HuH-7 (cell line): ENCODE measurements at places on chromosomes 3 and 15.
A peak's percentile ranks its signal among the peaks of the same experiment; 100 is the strongest.

DNA sequence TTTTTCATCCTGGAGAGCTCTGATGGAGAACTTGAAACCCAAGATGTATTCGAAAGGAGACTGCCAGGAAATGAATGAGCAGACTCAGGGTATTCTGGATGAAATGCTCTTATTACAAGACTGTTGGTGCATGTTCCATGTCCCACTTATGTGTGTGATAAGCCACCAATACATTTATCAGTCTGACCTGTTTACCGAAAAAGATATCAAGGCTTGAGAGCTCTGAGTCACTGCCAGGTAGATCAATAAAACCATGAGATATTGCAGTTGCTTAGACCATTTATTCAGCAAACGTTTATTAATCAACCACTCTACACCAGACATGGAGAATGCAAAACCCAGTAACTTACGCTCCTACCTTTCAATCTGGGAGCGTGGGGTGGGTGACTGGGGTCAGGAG, 17.2 kb downstream of the CEMIP start:
- DNase-seq: no peak

DNA sequence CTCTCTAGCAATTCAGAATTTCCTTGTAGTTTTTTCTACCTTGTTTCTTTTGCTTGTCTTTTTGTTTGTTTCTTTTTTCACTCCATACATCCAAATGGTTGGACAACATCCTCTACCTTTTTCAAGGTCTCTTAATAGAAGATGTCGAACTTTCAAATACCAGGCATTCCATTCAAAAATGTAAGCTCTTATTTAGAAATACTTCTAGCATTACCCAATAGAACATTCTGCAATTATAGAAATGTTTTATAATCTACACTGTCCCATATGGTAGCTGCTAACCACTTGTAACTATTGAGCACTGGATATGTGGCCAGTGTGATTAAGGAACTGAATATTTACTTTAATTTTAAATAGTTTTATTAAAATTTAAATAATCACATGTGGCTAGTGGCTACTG, 196.2 kb upstream of the MRPL3 start:
- no peak for DNase-seq

GRCh38 chr3:195312714-195313113, 41.8 kb upstream of the XXYLT1 start:
- no peak for DNase-seq

DNA sequence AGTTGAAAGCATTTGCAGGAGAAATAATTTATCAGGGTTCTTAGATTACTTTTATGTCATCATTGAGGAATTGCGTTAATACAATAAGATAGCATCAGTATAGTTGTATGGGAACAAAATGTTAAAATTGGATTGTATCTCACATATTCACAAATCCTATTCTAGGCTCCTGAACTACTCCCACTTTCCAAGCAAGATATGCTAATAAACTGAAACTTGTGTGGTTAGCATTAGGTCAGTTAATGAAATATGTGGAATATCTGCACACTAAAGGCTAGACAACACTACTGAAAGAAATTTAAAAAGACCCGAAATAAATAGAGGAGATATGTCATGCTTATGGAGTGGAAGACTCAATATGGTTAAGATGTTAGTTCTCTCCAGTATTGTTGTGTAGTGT, 272.7 kb downstream of the DOCK3 start:
- DNase-seq: no peak

DNA sequence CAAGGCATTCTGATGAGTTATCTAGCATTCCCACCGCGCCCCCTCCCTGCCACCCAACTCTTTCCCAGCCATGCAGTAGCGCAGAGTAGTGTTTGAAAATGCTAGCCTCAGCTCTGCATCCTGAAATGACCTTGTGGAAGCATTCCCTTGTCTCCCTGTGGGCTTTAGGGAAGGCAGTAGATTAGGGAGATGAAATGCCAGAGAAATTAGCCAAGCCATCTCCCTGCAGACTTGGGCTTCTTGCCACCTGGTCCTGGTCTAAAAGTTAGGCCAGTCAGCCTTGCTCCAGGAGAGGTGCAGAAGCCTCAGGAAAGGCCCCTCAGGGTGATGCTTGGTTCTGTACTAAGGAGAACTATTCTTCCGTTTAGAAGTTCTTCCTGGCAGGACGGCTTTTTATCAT, 231.2 kb downstream of the CACNA2D3 start:
- DNase-seq: no peak

DNA sequence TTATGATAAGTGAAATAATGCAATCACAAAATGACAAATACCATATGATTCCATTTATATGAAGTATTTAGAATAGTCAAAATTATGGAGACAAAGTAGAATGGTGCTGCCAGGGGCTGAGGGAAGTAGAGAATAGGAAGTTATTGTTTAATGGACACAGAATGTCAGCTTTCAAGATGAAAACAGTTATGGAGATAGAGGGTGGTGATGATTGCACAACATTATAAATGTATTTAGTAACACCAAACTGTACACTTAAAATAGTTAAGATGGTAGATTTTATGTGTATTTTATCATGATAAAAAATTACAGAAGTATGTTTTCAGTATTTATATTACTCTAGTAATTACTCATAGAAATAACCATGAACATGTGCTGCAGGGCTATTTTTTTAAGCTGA, 100.8 kb upstream of the AZI2 start:
- DNase-seq: no peak

- peak; percentile 63 for DNase-seq
Observed at GRCh38 chr15:77118882-77119321, 48.0 kb upstream of the TSPAN3 start.

- DNase-seq: no peak
Observed at GRCh38 chr15:90642464-90643300, 74.5 kb upstream of the BLM start.

GRCh38 chr15:71114887-71115566, at the start of gene THSD4:
TSS of gene THSD4 (plus strand) at chr15:71115471.
- peak; percentile 96 for DNase-seq

GRCh38 chr15:101540480-101541239, 51.2 kb upstream of the PCSK6 start:
- DNase-seq: no peak

GRCh38 chr15:57439128-57440027, 63.1 kb downstream of the CGNL1 start:
- no peak for DNase-seq

- no peak for DNase-seq
Observed at GRCh38 chr3:163879172-163879571, 1199.1 kb downstream of the SI start.

GRCh38 chr3:192889679-192890078, 28.0 kb downstream of the MB21D2 start:
- no peak for DNase-seq

GRCh38 chr15:73387507-73388255, 18.9 kb upstream of the HCN4 start:
- DNase-seq: no peak

- no peak for DNase-seq
Observed at GRCh38 chr3:50290161-50290641, 2.0 kb downstream of the IFRD2 start.

- DNase-seq: no peak
Observed at GRCh38 chr3:79012530-79012913, 755.3 kb downstream of the ROBO1 start.

- no peak for DNase-seq
Observed at GRCh38 chr3:141082064-141082463, 30.9 kb downstream of the SPSB4 start.

DNA sequence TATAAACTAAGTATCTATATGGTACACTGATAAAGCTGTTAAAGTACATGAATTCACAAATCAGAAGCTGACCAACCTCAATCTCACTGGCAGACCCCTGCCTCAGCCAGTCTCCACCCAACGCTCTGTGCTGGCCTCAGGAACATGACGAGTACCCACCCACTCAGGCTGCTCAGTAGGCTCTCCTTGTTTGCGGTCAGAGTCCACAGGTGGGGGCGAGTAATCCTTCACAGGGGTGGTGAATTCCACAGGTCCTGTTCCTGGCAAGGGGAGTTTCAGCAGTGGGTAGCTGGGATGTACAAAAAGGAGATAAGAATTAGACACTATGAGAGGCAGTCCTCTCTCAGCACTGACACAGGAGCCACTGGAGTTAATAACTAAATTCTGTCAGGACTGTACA, 40.9 kb downstream of the SCAP start:
- DNase-seq: no peak

GRCh38 chr15:89104172-89104564, 15.9 kb downstream of the ABHD2 start:
- no peak for DNase-seq

GRCh38 chr15:81002009-81002330, 1.2 kb downstream of the TLNRD1 start:
- peak; percentile 44 for DNase-seq

- no peak for DNase-seq
Observed at GRCh38 chr15:70517194-70517590, 246.2 kb downstream of the UACA start.

GRCh38 chr3:161395115-161396012, 24.0 kb upstream of the SPTSSB start:
- no peak for DNase-seq

- no peak for DNase-seq
Observed at GRCh38 chr3:42819351-42819965, 10.2 kb downstream of the ACKR2 start.
